Fibroblast of upper back skin (primary cell): ENCODE measurements at places on chromosomes 3 and 15.

DNA sequence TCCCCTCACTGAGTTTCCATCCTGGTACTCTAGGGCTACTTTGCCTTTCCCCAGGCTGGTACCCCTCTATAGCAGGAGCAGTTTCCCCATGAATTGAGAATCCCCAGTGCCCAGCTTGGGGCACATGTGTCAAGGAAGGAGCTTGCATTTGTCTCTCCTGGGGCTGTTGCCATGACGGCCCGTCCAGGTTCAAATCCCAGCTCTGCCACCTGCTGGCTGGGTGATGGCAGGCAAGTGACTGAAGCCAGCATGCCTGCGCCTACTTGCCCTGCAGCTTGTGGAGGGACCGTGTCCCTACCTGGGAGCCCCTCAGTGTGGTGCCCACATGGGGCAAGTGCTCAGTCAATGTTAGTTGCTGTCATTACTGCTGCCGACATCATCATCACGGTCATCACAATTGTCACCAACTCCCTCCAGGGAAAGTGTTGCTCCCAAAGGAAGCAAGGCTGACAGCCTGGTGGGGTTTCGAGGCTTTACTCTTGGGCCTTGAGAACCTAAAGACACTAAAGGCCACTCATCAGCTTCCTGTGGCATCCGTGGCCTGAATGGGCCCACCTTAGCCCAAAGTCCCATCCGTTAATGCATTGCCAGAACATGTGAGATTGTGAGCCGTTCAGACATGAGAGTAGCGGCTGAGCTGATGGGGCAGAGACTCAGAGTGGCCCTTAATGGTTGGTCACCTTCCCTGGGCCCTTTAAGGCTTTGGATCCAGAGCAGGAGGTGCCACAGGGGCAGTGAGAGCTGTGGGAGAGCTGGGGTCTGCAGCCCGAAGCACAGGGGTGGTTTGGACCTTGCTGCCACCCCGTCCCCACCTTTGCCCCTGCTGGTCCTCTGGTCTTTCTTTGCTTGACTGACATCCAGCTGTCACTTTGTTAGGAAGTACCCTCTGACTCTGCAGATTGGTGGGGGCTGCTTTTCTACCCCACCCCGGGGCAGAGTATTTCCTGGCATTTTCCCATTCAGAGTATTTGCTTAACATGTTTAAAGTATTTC, 144.4 kb downstream of the DNAJB8 start:
- DNase-seq = peak; percentile 29

GRCh38 chr15:50633653-50634052, 52.9 kb downstream of the TRPM7 start:
- no peak for DNase-seq

GRCh38 chr15:57457726-57458125, 81.4 kb downstream of the CGNL1 start:
- DNase-seq = no peak

- peak; percentile 7 for DNase-seq
Observed at GRCh38 chr15:47890397-47891150, 173.3 kb downstream of the SEMA6D start.
